ENCODE measurements at places on chromosomes 7 and 10.

GRCh38 chr10:85791818-85792532, 574.6 kb downstream of the GRID1 start:
- DNase-seq = no peak

DNA sequence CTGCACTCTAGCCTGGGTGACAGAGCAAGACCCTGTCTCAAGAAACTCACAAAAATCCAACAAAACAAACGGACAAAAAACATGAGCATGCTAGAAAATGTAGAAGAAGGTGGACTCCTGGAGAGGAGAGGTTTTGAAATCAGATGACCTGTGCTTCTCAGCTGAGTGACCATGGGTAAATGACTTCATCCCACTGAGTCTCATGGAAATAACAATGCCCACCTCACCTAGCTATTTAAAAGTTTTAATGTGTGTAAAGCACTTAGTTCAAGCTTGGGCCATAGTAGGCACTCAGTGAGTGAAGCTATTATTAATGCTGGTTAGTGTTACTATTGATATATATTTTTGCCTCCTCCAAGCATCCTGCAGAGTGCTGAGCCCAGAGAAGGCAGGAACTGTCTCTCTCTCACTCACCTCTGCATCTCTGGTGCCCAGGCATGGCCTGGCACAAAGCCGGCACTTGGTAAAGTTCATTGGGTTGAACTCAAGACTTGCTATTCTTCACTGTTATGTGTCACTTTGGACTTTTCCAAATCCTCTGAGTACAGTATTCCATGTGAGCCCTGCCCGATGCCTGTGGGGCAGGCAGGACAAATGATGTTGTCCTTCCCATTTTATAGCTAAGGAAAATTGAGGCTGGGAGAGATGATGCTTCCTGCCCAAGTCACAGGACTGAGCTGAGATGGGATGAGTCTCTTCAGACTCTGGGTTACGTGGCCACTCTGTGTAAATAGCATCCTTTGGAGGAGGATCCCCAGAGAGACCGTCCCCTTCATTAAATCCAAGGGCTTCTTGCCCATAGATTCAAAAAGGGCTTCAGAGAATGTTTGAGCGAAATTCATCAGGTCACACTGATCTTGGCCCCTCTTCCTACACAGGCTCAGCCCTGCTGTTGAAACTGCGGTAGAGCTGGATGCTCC, 81.4 kb upstream of the EMX2 start:
- no peak for DNase-seq

DNA sequence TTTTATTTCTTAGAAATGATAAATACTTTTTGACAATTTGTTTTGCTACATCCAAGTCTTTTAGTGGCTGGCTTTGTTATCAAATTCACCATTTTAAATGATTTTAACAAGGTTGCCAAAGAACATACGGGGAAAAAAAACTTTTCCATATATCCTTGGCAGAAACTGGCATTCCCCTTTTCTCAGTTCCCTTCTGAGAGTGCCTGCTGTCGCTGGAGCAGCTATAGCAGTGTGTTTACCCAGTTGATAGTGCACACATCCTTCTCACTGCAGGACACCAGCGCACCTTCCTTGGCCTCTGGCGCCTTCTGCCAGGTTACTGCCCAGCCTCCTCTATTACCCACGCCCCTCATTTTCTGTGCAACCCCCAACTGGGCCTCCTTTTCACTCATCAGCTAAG, 94.1 kb downstream of the ALOX5 start:
- no peak for DNase-seq

- peak; percentile 11 for DNase-seq
These were observed 112.9 kb downstream of the COL13A1 start for GRCh38 chr10:69914398-69915214.

DNA sequence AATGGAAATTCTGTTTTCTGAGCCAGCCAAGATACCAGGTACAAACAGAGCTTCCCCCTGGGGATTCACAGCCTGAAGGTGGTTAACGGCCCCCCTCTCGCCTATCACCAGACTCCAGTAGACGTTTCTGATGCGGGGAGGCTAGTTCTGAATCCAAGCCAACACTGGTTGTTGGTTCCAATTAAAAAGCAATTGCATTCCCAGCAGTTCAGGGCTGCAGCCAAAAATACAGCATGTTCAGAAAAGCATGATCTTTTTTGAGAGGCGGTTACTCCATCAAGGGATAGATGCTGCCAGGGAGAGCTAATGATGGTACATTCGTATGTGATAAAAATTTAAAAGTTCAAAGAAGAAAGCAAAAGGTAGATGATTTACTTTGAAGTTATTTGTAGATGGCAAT, 481.0 kb downstream of the GALNT17 start:
- DNase-seq = no peak

DNA sequence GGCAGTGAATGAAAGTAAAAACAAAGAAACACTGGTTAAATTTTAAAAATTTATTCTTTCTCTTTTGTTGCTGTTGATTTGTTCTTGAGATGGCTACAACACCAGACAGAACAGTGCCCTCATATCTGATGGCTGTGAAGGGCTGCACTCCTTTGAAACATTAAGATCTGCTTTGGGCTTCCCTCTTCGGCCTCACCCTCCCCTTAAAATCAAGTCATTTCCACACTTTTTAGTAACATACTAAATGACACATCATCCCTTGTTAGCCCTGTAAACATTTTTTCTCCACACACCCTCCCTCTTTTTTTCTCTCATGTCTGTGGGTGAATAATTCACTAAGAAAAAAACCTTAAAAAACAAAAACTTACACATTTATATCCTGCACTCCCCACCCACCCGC, 16.4 kb downstream of the IRF5 start:
- no peak for DNase-seq

- DNase-seq = no peak
These were observed 349.8 kb downstream of the SDK1 start for GRCh38 chr7:3650844-3651243.

DNA sequence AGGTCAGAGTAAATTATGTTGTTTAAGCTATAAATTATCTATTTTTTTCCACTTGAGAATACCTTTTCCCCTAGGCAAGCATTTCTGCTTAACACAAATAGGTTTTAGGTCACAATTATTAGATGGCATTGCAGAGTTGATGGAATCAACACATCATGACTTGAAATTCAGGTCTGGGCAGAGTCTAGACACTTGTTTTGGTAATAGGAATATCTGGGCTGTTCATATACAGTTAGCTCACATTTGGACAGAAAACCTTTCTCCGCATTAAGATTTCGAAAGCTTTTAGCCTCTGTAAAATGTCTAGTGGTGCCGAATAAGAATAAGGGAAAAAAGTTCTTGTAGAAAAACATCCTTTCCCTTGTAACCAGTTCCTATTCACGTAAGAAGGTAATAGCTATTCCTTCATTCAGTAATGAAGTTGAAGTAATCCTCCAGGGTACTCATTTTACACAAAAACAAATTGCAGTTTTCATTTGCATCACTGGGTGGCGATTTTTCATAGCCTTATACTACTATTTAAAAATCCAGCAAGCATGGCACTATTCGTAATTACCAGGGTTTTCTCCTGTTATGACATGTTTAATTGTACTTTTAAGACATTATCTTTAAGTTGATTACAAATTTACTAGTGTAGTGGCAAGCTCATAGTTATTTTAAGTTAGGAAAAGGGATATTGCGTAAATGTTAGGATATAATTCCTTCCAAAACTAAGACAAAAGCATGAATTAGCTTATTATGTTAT, 37.0 kb downstream of the RPA3 start:
- peak; percentile 2 for DNase-seq

GRCh38 chr10:66071907-66072306, 853.9 kb upstream of the LRRTM3 start:
- DNase-seq = no peak

DNA sequence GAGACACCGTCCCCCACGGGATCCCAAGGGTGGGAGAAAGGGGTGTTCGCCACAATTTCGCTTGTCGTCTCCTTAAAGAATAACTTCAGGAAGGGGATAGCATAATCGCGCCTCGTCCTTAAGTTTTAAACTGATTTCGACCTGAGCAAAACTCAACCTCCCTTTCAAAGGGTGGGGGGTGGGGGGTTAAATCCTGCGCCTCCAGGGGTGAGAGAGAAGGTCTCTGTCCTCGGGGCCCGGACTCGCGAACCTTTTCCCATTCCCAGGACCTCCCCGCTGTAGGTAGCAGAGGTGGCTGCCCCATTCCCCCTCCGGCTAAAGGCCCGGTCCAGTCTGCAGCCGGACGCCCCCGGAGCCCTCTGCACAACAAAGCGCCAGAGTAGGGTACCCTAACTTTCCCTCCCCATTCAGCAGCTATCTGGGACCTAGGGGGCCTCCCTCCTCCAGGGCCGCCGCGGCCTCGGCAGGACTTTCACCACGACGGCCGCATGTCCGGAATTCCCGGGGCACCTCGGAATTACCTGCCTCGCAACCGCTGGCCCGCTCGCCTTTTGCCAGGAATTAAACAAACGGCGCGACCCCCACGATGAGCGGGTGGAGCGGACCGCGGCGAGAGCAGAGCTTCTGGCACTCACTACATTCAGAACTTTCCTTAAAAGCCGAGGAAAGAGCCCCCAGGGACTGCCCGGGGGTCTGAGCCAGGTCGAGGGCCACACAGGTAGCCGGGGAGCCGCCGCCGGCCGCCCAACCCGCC, 1.7 kb downstream of the CDK6 start:
- no peak for DNase-seq

GRCh38 chr7:104923010-104923421, 91.0 kb upstream of the KMT2E start:
- DNase-seq = peak; percentile 71

GRCh38 chr7:28067171-28067570, 113.4 kb downstream of the JAZF1 start:
- no peak for DNase-seq

GRCh38 chr7:66921396-66921917, 432 bp downstream of the TMEM248 start:
- no peak for DNase-seq

DNA sequence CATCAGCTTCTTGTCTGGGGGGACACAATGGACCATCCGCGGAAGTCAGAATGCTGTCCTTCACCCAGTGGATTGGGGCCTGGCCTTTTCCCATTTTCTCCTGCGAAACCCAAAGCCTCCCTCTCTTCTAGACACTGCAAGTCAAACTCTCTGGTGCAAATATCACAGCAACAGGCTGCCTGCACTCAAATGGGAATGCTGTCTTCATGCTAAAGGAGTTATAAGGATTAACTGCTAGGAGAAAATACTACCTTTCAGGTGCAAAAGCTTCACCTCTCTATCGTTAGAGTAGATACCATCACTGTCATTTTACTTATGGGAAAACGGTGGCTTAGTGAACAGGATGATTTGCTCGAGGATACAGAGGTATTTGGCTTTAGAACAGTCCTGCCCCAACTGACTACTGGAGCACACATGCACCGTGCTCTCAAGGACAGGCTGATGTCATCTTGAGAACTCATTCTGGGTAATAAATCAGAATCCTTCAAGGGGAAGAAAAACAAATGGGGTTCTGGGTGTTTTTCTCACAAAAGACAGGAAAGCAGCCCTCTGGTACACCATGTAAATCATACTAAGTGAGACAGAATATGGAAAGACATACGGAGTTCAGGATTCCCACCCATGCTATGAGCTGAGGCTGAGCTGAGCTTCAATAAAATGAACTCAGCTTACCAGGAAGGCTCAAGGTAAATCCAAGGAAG, 100.9 kb downstream of the SAMD9 start:
- no peak for DNase-seq

GRCh38 chr10:97365761-97366351, 31.3 kb upstream of the FRAT2 start:
- no peak for DNase-seq

Measured in stimulated activated naive CD4-positive, alpha-beta T cell treated with Interleukin-2 at 50 U/mL for 16 hours (primary cell).